ENCODE measurements at places on chromosomes 13 and 19.
A peak's percentile ranks its signal among the peaks of the same experiment; 100 is the strongest.

GRCh38 chr19:17405250-17406045 is at the start of gene BST2:
BST2 (minus strand) TSS chr19:17405630; CDS start chr19:17405575, 55 bp downstream.
- peaks cover 2% of the 10 kb centered on the region for H3K36me3 ChIP-seq
- peak within 1 kb of the TSS; percentile 26 for H3K4me3 ChIP-seq
- peak within 1 kb of the TSS; percentile 73 for H3K27ac ChIP-seq
- DNase-seq, result peak; percentile 62

- H3K27ac ChIP-seq, result no peak overlapping the region
- no peaks in the 10 kb centered on the region for H3K4me1 ChIP-seq
- no peaks in the 10 kb centered on the region for H3K36me3 ChIP-seq
- DNase-seq, result no peak
These were observed 75.8 kb upstream of the UBAC2 start for GRCh38 chr13:99124794-99125316.

DNA sequence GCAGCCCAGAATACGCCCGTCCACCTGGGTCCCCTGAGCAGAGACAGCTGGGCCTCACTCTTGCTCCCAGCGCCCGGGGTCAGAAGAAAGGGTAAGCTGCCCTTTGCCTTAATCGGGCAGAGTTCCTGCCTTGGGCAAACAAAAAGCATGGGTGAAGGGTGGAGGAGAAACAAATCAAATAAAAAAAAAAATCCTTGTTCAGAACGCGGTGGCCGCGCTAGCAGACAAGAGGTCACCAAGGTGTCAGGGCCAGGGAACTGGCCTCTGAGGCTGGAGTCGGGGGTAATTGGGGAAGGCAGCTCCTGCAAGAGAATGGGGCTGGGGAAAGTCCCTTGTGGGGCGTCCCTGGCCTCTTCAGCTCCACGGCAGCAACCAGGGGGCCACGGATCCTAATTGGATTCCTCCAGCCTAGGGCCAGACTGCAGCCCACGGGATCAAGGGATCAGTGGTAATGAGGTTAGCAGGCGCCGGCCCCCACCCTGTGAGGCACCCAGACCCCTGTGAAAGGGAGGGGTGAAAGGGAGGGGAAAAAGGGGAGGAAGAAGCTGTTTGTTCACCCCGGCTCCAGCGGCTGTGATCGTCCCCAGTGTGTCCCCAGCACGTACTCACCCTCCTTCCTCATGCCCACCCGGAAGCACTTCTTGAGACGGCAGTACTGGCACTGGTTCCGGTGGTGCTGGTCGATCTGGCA is 5.5 kb downstream of the NR2F6 start:
- H3K36me3 ChIP-seq, result peaks cover 29% of the 10 kb centered on the region
- peak overlapping the region; percentile 11 for H3K4me3 ChIP-seq
- peaks cover 43% of the 10 kb centered on the region for H3K4me1 ChIP-seq
- DNase-seq, result no peak

DNA sequence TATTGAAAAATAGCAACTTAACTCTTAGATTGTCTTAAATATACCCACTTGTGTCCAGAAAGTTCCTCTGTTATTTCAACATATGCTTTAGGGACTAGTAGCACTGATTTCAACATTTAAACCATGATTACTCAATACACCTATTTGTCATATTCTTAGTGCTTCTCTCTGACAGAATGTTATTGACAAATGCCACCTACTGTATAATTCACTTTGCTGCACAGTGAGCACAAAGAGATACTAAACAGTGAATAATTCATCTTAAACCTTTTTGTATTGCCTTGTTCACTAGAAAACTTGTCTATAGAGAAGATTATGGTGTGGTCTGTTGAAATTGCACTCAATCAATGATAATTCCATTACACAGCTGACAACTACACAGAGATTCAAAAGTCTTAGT is 692.6 kb downstream of the PCDH17 start:
- H3K36me3 ChIP-seq, result no peaks in the 10 kb centered on the region
- no peaks in the 10 kb centered on the region for H3K27me3 ChIP-seq
- no peak overlapping the region for H3K27ac ChIP-seq
- DNase-seq, result no peak

DNA sequence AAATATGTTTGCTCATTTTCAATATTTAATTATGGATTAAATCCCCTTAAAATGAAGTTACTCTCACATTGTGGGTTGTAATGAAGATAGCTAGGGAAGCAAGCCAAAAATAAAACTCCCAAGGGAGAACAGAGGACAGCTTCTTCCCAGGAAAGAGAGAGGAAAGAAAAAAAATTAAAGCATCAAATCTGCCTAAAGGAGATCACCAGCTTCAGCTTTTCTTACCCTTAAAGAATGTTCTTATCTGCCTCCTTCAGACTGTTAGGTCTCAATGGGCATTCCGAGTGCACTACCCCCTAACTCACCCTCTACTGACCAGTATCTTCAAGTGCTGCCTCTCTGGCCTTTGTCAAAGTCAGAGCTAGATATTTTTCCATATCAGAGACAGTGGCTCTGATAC is 55.2 kb downstream of the XPO4 start:
- no peaks in the 10 kb centered on the region for H3K27me3 ChIP-seq
- peaks cover 5% of the 10 kb centered on the region for H3K36me3 ChIP-seq
- H3K4me3 ChIP-seq, result no peak overlapping the region
- no peak overlapping the region for H3K27ac ChIP-seq
- no peaks in the 10 kb centered on the region for H3K4me1 ChIP-seq

DNA sequence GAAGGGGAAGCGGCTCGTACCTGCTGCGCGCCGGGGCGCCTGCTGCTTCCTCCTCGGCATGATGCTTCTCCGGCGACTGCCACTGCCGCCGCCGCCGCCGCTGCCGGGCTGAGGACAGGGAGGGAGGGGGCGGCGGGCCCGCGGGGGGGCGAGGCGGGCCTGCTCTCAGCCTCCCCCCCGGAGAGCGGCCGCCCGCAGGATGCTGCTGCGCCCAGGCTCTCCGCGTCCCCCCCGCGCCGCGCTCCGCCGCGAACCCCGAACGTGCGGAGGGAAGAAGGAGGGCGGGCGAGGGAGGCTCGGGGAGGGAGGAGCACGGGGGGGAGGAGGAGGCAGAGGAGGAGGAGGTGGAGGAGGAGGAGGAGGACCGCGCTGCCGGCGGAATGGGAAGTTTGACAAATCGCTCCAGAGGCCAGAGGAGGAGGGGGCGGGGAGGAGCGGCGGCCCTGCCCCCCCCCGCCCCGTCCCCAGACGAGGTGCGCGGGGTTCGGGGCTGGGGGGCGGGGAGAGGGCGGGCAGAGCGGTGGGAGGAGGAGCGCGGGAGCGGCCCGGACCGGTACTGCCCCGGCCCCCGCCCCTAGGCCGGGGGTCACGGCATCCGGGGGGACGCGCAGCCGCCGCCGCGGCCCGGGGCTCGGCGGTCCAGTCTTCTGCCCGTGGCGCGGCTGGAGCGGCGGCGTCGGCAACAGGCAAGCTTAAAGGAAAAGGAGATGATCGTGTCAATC is at the start of gene TSHZ3:
Gene TSHZ3 (minus strand): TSS at position 277 of the 722 bp plus-strand sequence. CDS start 217 bp downstream, at position 60.
- no peaks in the 10 kb centered on the region for H3K4me1 ChIP-seq
- DNase-seq, result peak; percentile 58
- H3K27ac ChIP-seq, result peak within 1 kb of the TSS; percentile 48
- peaks cover 60% of the 10 kb centered on the region for H3K27me3 ChIP-seq
- H3K36me3 ChIP-seq, result no peaks in the 10 kb centered on the region

GRCh38 chr19:9923440-9923839 is 12.9 kb downstream of the OLFM2 start:
- H3K4me1 ChIP-seq, result no peaks in the 10 kb centered on the region
- no peak overlapping the region for H3K27ac ChIP-seq
- no peaks in the 10 kb centered on the region for H3K36me3 ChIP-seq
- H3K27me3 ChIP-seq, result no peaks in the 10 kb centered on the region
- no peak for DNase-seq
- no peak overlapping the region for H3K4me3 ChIP-seq

DNA sequence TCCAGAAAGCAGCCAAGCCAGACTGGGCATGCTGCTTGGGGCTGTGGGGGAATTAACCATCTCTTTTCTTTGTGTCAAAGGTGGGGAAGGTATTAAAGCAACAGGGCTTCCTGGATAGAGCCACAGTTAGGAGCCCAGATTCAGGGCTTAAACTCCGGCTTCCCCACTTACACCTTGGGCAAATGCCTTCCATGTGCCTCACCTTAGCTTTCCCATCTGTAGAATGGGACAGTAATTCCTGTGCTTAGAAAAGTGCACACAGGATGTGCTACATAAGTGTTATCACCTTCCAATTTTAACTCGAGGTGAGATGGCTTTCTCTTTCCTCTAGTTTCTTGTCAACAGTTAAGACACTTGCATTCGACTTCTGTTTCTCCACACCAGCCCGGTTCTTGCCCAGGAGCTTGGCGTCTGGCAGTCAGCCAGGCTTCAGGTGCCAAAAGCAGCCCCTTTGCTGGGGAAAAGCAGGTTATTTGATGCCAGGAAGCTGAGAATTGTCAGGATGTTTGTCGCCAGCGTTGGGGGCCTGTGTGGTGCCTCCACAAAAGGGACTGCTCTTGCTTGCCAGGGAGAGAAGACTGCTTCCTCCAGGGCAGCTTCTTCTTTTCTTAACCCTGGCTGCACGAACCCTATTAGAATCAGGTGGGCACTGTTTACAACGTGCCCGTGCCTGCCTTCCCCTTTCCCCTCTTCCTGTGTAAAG is 79.2 kb downstream of the SIPA1L3 start:
- no peak for DNase-seq
- H3K4me1 ChIP-seq, result peaks cover 41% of the 10 kb centered on the region
- H3K27me3 ChIP-seq, result no peaks in the 10 kb centered on the region
- H3K4me3 ChIP-seq, result no peak overlapping the region

- H3K27ac ChIP-seq, result no peak overlapping the region
- peaks cover 2% of the 10 kb centered on the region for H3K27me3 ChIP-seq
- H3K36me3 ChIP-seq, result no peaks in the 10 kb centered on the region
- H3K4me1 ChIP-seq, result no peaks in the 10 kb centered on the region
- H3K4me3 ChIP-seq, result no peak overlapping the region
These were observed 80.2 kb downstream of the TEX26 start for GRCh38 chr13:31012655-31013024.

DNA sequence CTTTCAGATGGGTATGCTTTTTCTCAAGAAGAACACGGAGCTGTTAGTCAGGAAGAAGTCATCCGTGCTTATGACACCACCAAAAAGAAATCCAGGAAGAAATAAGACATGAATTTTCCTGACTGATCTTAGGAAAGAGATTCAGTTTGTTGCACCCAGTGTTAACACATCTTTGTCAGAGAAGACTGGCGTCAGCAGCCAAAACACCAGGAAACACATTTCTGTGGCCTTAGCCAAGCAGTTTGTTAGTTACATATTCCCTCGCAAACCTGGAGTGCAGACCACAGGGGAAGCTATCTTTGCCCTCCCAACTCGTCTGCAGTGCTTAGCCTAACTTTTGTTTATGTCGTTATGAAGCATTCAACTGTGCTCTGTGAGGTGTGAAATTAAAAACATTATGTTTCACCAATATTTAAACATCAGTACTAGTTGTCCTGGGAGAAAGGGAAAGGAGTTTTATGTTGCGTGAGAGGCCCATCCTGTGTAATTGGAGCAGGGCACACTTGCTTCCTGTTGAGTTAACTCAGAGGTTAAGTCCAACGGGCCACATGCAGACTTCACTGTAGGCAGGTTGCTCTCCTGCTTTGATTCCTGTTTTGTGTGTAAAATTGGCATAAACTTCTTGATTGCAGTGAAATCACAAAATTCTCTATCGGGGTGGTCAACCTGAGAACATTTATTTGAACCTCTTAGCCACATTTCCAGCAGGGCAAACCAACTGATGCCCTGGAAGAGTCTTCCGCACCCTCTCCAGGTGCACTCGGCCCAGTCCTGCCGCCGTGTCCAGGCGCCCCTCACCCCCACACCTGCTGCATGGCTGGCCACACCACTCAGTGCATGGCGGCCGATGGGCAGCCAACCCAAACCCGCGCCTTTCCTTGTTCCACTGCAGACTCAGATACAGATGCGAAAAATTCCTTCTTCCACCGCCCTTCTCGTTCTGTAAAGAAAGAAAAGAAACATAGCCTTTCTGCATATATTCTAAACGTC is 31.6 kb downstream of the SHISA2 start:
- no peaks in the 10 kb centered on the region for H3K36me3 ChIP-seq
- H3K4me1 ChIP-seq, result no peaks in the 10 kb centered on the region
- H3K27me3 ChIP-seq, result no peaks in the 10 kb centered on the region

GRCh38 chr19:5430237-5430636 is 25.0 kb upstream of the ZNRF4 start:
- no peak overlapping the region for H3K27ac ChIP-seq
- no peaks in the 10 kb centered on the region for H3K36me3 ChIP-seq
- H3K4me3 ChIP-seq, result no peak overlapping the region
- no peaks in the 10 kb centered on the region for H3K4me1 ChIP-seq
- DNase-seq, result no peak

GRCh38 chr13:22648320-22648801 is 532.4 kb upstream of the SGCG start:
- H3K27me3 ChIP-seq, result no peaks in the 10 kb centered on the region
- H3K4me3 ChIP-seq, result no peak overlapping the region
- H3K4me1 ChIP-seq, result no peaks in the 10 kb centered on the region
- H3K36me3 ChIP-seq, result no peaks in the 10 kb centered on the region

GRCh38 chr13:94239135-94239534 is 240.3 kb downstream of the DCT start:
- no peaks in the 10 kb centered on the region for H3K27me3 ChIP-seq
- H3K4me1 ChIP-seq, result peaks cover 13% of the 10 kb centered on the region
- H3K27ac ChIP-seq, result no peak overlapping the region
- H3K36me3 ChIP-seq, result no peaks in the 10 kb centered on the region
- no peak overlapping the region for H3K4me3 ChIP-seq

DNA sequence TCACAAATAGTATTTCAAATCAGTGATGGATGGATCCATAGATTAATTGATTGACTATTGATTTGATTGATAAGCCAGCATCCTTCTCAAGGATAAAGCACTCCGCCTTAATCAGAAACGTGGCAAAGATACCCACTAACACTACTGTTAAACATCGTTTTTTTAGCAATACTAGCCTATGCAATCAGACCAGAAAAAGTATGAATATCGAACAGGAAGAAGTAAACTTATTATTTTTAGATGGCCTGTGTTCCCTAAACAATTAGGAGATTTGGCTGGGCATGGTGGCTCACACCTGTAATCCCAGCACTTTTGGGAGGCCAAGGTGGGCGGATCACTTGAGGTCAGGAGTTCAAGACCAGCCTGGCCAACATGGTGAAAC is 49.5 kb downstream of the MYH14 start:
- no peak for DNase-seq
- H3K36me3 ChIP-seq, result peaks cover 90% of the 10 kb centered on the region
- H3K27me3 ChIP-seq, result no peaks in the 10 kb centered on the region
- no peak overlapping the region for H3K27ac ChIP-seq
- H3K4me3 ChIP-seq, result no peak overlapping the region

DNA sequence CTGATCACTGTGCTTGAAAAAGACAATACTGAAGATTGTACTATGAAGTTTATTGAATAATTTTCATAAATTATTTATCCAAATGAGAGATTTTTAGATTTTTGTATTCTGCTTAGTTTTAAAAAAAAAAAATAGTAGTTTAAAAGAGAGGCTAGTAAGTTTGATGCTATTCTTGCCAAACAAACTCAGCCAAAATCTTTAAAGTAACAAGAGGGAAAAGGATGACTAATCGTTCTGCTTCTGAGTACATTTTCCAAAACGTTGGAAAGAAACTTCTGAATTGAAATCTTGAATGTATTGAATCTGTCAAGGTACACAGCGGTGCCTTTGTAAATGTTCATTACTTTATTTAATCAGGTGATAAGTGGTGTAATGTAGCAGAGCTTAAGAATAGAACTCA is 34.4 kb downstream of the NUP58 start:
- H3K36me3 ChIP-seq, result peaks cover 20% of the 10 kb centered on the region
- DNase-seq, result no peak
- H3K27ac ChIP-seq, result no peak overlapping the region
- H3K4me3 ChIP-seq, result no peak overlapping the region

GRCh38 chr13:100473087-100473486 is 115.5 kb downstream of the GGACT start:
- H3K27me3 ChIP-seq, result no peaks in the 10 kb centered on the region
- no peak overlapping the region for H3K4me3 ChIP-seq
- no peak overlapping the region for H3K27ac ChIP-seq
- no peaks in the 10 kb centered on the region for H3K4me1 ChIP-seq
- no peak for DNase-seq

- H3K36me3 ChIP-seq, result no peaks in the 10 kb centered on the region
- no peak overlapping the region for H3K4me3 ChIP-seq
- no peaks in the 10 kb centered on the region for H3K4me1 ChIP-seq
- DNase-seq, result no peak
These were observed 232.5 kb downstream of the GPC5 start for GRCh38 chr13:91630946-91631345.
